Fibroblast of skin of back (primary cell): ENCODE measurements at places on chromosomes 16 and 17.

- peak; percentile 33 for DNase-seq
These were observed 107.8 kb downstream of the XYLT1 start for GRCh38 chr16:17362946-17363345.

- DNase-seq: no peak
These were observed 7.8 kb upstream of the C1QBP start for GRCh38 chr17:5446786-5447185.

DNA sequence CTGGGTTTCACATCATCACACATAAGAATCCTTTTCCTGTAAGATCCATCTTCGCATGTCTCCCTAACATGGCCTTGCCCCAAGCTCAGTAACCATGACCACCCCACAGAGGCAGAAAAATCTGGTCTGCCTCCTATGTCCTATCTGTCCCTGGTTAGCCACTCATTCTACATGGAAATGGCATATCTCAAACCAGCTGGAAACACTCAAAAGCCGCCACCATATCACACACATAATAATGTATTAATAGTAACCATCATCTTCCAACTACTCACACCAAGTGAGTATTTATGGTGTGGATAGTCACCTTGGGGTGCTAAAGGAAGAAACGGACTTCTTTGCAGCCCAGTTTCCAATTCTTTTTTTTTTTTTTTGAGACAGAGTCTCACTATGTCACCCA is 11.4 kb downstream of the FAM117A start:
- DNase-seq: no peak

DNA sequence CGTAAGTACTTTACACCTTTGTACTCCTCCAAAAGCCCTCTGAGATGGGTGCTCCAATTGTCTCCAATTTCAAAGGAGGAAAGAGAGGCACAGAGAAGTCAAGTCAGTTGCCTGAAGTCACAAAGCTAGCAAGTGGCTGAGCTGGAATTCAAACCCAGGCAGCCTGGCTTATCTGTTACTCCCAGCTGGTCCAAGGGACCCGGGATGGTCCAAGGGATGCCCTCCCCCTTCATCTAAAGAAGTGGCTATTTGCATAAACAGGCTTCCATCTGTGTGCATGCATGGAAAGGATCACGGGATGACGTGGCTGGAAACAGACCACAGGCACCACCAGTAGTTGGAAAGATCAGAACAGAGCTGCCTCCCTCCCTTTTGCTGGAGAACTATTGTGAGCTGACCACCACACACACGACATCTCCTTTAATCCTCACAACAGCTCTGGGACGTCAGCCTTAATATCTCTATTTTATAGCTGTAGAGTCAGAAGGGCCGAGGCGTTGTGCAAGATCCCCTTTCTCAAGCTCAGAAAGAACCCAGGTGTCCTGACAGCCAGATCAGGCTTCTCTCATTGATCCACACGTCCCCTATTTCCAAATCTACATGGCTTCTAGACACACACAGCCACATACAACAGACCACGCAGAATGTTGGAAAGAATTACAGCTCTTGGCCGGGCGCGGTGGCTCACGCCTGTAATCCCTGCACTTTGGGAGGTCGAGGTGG is 10.9 kb upstream of the COL1A1 start:
- peak; percentile 72 for DNase-seq

DNA sequence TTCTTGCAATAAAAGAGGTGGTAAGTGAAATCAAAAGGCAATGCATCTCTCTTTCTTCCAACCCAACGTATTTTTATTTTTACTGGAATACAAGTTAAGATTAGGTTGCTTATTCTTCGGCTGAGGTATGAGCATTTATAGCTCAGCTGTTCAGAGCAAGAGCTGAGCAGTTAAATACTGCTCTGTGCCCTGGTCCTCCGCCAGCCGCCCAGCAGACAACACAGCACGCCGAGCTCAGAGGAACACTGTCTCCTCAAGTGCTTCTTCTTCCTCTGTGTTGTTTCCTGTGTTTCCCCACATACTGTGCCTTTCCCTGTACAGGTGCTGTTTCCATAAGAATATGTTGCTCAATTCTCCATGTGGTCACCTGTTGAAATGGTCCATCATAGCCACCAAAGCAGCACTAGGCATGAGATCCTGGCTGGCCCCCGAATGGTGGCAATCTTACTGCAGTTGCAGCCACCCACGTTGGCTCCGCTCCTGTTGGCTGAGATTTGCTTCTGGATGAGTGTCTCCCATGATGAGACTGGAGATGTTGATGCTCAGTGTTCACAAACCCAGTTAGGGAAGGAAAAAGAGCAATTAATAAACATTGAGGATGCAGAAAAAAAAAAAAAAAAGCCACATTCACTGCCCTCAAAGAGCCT is 515.3 kb downstream of the GRIN2A start:
- no peak for DNase-seq

GRCh38 chr16:56636616-56637413 is 1.7 kb upstream of the MT1A start:
- DNase-seq: no peak

GRCh38 chr17:76337413-76337777 is 16.3 kb downstream of the PRPSAP1 start:
- DNase-seq: peak; percentile 60

DNA sequence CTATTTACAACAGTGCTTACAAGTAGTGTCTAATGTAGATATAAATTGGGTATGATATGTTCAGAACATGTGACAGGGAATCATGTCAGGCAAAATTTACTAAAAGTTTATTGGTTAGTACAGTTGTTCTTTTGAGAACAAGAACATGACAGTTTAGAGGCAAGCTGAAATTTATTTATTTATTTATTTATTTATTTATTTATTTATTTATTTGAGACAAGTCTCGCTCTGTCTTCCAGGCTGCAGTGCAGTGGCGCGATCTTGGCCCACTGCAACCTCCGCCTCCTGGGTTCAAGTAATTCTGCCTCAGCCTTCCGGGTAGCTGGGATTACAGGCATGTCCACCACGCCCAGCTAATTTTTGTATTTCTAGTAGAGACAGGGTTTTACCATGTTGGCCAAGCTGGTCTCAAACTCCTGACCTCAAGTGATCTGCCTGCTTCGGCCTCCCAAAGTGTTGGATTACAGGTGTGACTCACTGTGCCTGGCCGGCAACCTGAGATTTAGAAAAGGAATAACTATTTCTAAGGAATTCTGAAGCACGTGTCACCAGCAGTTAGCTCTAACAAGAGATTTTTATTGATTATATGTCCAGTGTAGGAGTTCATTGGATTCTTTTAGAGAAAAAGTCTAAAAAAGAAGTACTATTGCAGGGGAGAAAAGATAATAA is 24.9 kb downstream of the MRTFB start:
- DNase-seq: no peak

DNA sequence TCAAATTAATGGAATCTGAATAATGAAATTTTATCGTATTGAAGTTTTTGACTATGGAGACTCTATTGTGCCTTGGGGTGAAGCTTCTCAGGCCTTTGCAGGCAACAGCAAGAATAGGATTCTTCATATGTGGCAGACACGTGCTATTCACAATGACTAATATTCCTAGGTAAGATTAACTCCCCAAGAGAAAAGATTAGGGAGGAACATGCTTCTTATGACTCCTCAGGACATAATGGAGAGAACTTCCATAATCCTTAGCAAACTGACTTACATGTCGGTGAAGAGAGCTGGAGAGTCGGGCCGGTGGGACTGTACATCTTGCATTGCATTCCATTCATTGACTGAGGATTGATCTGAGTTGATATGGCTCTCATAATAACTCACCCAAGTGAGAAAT is 48.9 kb upstream of the CORO6 start:
- no peak for DNase-seq

- DNase-seq: no peak
These were observed 98.6 kb downstream of the BANP start for GRCh38 chr16:88049561-88050545.

DNA sequence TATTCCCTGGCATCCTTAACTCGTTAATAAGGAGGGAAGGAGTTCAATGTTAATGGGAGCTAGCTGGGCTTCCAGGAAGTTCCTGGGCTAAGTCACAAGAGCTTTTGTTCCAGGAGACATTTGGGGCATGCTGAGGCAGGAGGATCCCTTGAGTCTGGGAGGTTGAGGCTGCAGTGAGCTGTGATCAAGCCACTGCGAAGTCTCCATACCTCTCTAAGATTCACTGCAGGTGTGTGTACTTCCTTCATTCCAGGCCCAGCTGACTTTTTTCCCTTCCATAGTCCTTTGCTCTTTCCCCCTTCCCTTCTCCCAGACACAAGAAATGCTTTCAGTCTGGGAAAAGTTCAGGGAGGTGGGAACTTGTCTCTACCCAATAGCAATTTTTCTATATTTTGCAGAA is 489.8 kb downstream of the NPIPA7 start:
- no peak for DNase-seq

GRCh38 chr17:36728030-36728991 is 126.9 kb downstream of the MRM1 start:
- DNase-seq: no peak

- peak; percentile 90 for DNase-seq
These were observed 25.0 kb downstream of the HOXB1 start for GRCh38 chr17:48505788-48506187.

GRCh38 chr16:56815721-56816120 is 49.3 kb upstream of the SLC12A3 start:
- no peak for DNase-seq

GRCh38 chr17:9199571-9200551 is 178.6 kb downstream of the NTN1 start:
- no peak for DNase-seq

GRCh38 chr16:70294385-70295025 is 4.5 kb upstream of the DDX19B start:
- DNase-seq: no peak

GRCh38 chr17:50839591-50840310 is 4.4 kb downstream of the WFIKKN2 start:
- DNase-seq: no peak

- DNase-seq: no peak
These were observed 24.8 kb upstream of the CEP20 start for GRCh38 chr16:15913046-15913698.

GRCh38 chr16:689175-689897 is 862 bp downstream of the WDR24 start:
- no peak for DNase-seq

DNA sequence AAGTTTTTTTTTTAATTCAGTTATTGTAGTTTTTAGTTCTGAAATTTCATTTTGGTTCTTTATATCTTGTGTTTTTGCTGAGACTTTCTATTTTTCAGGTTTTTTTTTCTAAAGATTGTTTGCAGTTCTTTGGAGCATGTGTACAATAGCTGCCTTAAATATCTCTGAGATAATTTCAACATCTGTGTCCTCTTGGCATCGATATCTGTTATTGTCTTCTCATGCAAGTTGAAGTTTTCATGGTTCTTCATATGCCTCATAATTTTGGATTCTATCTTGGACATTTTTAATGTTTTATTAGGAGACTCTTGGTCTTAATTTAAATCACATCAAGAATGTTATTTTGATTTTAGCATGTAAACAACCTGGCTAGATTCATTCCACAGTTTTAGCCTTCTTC is 22.8 kb downstream of the COX11 start:
- DNase-seq: no peak

DNA sequence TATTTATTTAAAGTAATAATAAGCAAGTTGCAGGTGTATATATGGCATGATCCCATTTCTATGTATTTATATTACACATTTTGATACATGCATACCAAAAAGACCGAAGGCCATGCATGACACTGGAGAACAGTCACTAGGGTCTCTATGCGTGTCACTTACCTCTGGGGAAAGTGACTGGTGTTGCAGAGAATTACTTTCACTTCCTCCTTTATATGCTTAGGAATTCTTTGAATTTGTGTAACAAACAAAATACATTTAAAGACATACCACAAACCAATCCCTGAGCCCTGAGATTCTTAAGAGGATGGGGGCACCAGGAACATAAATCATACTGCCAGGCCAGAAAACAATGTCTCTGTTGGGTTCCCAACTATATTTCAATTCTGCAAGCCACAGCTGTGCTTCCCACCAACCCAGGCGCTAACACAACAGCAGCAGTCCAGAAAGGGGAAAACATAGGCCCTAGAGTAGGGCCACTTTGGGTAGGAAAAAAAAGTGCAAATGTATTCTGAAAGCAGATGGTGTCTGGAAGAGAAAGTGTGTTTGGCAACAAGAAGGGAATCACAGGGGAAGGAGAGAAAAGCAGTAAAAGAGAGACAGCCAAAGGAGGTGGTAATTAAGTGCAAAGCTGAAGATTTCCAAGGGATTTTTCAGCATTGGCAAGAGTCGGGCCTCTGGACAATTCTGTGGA is 24.5 kb upstream of the HYDIN start:
- no peak for DNase-seq

- no peak for DNase-seq
These were observed 734 bp downstream of the CEP131 start for GRCh38 chr17:81221842-81222619.

DNA sequence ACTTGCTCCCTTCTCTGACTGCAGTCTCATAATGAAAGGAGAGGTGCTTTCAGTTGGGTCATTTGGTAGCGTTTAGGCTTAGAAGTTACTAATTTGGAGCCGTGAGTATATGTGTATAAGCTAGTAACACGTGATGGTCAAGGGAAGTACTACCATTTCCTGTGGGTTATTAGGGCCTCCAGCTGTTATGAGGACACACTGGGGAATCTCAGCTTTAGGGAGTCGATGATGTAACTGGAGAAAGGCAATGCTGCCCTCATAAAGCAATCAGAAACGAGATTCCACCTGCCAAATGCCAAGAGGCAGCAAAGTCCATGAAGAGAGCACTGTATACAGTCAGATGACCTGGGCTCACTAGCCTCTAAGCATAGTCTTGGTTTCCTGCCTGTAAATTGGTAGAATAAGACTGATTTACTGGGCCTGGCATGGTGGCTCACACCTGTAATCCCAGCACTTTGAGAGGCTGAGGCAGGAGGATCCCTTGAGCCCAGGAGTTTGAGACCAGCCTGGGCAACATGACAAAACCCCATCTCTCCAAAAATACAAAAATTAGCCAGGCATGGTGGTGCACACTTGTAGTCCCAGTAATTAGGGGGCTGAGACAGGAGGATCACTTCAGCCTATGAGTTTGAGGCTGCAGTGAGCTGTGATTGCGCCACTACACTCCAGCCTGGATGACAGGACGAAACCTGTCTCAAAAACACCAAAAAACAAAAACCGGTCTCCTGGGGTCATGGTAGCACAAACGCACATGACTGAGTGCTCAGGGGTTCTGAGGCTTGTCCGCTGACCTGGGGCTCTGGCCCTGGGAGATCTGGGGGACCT is 53.0 kb downstream of the SF3B3 start:
- DNase-seq: peak; percentile 58

DNA sequence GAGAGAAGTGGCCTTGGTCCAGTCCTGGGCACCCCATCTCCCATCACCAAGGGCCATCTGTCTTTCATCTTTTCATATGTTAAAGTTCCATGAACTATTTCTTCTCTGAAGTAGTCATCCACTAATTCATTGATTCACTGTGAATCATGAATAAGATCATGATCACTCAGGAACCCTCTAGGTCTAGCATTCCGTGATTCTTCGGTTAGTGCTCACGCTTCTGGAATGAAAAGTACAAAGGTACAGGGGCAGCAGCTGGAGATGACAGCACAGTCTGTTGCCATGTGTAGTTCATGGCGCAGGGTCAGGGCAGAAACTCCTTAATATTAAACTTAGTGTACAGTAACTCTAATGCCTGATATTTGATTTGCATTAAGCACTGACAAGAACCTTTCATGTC is 127.1 kb downstream of the CDH13 start:
- peak; percentile 38 for DNase-seq

GRCh38 chr17:78567991-78568390 is 9.2 kb downstream of the DNAH17 start:
- no peak for DNase-seq

- no peak for DNase-seq
These were observed 36.7 kb downstream of the TNFRSF13B start for GRCh38 chr17:16935241-16935663.

GRCh38 chr16:19940195-19940594 is 55.5 kb upstream of the GPRC5B start:
- no peak for DNase-seq
